NCI-H748 treated with DMSO at 0.1 percent for 48 hours (cell line): ENCODE measurements at places on chromosomes 1 and 21.

DNA sequence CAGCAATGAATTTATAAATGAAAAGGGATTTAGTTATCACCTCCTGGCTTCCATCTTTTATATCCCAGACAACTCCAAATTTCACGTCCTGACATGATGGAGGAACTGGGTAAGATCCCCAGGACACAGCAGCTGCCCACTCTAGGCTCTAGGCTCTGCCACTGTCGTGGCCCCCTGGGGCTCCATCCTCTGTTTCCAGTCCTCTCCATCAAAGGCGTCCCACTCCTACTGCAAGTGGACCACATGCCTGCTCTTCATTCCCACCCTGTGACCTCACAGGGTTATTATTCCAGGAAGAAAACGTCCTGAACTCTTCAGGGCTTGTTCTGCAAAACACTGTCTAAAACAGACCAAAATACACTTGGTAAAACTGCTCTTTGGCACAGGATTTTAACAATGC lies 11.9 kb downstream of the URB1 start:
- DNase-seq = no peak

DNA sequence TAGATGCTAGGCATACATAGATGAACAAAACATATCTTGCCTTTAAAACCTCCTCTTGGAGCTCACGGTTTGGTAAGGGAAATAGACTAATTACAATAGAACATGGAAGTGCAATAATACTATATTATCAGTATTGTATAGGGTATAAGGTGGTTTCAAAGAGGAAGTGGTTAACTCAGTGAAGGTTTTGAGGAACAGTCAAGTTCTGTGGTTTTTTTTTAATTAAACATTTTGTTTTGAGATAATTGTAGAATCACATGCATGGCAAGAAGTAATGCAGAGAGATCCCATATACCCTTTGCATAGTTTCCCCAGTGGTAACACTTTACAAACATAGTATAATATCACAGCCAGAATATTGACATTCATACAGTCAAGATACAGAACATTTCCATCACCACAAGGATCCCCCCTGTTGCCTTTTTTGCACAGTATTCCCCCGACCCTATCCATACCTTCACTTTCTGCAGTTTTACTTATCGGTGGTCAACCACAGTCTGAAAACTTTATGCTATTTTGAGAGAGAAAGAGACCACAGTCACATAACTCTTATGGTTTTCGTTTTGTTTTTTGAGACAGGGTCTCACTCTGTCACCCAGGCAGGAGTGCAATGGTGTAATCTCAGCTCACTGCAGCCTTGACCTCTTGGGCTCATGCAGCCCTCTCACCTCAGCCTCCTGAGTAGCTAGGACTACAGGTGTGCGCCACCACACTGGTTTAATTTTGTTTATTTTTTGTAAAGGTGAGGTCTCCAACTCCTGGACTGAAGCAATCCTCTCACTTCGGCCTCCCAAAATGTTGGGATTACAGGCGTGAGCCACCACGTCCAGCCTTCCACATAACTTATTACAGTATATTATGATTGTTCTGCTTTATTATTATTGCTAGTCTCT lies 60.5 kb upstream of the KIAA1614 start:
- no peak for DNase-seq

DNA sequence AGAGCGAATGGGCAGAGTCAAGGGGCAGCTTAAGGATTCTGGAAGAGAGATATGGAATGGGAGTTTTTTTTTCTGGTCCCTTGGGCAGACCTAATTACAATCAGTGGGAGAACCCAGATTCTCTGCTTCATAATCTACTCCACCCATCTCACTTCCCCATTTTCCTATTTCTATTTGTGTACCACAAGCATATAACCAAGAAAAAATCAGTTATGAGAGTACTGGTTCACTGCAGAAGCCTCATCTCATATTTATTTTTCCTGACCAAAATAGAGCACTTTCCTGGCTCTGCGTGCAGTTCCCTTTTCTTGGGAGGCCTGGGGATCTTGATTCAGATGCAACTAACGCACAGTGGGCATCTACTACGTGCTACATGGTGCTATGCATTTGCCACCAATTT lies 82.2 kb upstream of the SLFNL1 start:
- no peak for DNase-seq

DNA sequence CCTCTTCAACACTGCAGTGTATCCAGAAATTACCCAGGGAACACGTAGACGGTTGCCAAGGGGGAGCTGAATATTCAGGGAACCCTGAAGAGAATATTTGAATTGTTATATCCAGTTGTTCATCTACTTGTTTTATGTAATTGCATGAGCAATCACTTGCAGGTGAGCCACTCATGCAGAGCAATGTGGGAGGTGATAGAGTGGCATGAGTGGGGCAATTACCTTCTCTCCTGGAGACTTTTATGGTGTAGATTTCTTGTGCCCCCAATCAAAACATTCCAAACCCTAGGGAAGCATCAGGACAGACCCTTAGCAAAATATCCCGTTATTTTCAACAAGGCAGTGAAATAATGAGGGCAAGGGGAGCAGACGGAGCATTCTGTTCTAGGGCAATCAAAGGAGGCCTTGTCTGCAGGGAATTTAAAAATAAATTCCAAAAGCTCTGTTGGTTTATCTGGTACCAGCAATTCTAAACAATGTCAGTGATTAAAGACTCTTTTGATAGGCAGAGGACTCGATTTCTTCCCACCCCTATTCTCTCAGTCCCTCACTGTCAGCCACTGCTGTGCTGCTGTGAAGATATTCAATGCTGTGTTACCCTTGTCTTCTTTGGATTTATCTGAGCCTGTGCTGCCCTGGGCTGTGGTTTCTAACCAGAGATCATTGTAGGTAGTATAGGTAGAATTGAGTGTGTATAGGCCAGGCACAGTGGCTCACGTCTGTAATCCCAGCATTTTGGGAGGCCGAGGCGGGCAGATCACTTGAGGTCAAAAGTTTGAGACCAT lies 180.2 kb upstream of the MAP1LC3C start:
- peak; percentile 66 for DNase-seq

GRCh38 chr21:37165586-37165985 lies 92.5 kb downstream of the TTC3 start:
- DNase-seq = no peak

DNA sequence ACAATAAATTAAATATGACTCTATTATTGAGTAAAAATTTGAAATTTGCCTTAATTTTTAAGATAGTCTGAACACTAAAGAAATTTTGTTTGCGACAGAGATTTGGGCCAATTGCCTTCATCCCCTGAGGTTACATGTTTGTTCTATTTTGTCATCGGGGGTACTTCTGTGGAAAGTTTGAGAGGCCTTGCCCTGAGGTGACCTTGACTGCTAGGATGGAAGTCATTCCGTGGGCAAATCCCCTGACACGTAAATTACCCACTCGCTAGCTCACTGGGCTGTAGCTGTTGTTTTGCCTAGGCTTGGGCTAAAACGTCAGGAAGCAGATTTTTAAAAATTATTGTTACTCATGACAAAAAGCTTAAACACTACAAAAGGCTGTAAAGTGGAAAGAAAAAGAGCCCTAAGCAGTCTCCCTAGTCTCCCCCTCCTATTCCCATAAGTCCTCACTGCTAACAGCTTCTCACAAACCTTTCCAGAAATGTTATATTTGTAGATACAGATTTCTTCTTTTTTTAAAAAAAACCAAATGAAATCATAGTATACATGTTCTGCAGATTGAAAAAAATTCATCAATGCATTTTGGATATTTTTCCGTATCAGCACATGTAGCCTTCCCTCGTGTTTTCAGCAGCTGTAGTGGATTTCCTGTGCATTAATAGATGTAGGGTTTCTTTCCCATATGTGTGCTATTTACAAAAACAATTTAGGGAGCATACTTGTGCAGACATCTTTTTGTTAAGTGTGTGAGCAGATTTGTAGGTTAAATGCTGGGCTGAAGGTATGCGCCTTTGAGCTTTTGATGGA lies 142.7 kb downstream of the MRPS6 start:
- no peak for DNase-seq

DNA sequence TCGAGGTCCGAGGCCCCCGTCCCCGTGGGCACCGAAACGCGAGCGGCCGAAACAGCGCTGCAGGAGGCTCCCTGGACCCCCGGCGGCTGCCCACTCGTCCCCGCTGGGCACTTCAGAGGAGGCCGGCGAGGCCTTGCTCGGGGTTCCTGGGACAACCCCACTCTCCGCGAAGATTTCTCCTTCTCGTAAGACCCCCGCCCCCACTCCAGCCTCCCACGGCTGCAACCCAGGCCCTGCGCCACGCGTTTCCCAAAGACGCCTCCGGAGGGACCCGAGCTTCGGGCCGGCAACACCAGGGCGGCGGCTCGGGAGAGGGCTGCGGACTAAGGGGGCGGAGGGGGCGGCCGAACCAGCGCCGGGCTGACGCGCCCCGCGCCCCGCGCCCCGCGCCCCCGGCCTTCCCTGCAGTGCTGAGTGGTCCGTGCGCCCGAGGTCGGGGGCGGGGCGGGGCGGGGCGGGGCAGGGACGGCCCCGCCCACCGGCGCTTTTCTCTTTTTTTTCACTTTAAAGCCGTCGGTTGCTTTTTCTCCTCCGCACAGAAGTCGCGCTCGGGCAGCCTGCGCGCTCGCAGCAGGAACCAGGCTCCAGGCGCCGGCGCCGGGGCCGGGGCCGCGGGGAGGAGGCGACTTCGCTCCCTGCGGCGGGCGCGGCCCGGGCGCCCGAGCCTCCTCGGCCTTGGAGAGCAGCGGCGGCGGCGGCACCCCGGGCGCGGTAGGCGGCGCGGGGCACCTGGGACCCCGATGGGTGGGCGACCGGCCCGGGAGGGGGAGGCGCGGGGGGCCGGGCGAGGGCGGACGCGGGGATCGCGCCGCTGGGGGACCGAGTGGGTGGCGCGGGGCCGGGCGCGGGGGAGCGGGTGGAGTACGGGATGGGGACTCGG lies at the start of gene SPSB1:
Gene SPSB1 (plus strand): TSS at position 534 of the 880 bp plus-strand sequence. CDS start 62,998 bp downstream, outside the sequence.
- no peak for DNase-seq

DNA sequence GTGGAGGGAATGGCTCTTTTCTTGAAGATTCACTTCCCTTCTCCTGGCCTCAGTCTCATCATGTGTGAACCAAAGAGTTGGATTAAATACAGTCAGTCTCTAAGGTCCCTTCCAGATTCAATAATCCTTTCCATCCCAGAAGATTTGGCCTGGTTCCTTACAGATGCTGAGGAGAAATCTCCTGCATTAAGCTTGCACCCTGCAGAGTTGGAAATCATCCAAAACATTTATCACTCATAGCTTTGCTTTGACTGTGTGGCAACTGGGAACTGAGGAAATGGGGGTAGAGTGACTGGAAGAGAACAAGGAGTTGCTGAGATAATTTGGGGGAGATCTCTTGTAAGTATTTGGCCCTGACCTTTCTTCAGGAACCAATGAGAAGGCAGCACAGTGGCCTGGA lies 220.5 kb upstream of the SGIP1 start:
- DNase-seq = no peak

- DNase-seq = no peak
Measured at GRCh38 chr1:195618287-195618686, 990.0 kb downstream of the KCNT2 start.

- no peak for DNase-seq
Measured at GRCh38 chr1:87796471-87796901, 467.8 kb downstream of the LMO4 start.

DNA sequence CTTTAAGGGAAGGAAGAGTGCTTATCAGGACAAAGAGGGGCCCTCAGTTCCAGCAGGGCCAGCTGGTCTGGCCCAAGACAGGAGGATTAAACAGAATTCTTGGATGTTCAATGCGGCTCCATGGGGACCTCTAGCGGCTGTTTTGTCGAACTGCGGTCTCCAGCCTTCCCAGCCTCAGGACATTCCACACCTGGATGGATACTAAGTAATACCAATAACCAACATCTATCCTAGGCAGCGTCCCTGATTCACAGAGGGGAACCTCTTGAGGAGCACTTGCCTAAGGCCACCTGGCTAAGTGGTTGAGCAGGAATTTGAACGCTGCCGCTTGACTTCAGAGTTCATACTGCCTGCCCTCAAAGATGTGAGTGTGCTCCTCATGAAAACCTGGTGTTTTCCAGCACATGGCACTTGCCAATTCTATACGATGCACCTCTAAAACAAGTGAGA lies 15.5 kb upstream of the CD247 start:
- peak; percentile 43 for DNase-seq

GRCh38 chr1:209675565-209676154 lies 448 bp downstream of the G0S2 start:
- DNase-seq = peak; percentile 65

DNA sequence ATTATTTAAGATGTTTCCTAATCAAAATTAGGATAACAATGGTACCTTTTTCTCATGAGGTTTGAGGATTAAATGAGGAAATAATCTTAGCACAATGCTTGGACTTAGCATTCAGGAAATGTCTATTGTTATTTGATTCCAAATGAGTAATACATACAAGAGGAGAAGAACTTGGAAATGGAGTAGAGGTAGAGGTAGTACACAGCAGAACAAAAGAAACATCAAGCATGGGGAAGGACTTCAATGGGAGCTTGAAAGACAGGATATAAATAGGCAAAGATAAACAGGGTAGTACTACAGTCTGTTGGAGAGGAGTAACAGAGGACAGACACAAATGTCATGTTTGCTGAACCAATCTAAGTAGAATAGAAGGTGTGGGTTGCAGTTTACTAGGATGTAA lies 59.5 kb upstream of the RGS2 start:
- peak; percentile 32 for DNase-seq

DNA sequence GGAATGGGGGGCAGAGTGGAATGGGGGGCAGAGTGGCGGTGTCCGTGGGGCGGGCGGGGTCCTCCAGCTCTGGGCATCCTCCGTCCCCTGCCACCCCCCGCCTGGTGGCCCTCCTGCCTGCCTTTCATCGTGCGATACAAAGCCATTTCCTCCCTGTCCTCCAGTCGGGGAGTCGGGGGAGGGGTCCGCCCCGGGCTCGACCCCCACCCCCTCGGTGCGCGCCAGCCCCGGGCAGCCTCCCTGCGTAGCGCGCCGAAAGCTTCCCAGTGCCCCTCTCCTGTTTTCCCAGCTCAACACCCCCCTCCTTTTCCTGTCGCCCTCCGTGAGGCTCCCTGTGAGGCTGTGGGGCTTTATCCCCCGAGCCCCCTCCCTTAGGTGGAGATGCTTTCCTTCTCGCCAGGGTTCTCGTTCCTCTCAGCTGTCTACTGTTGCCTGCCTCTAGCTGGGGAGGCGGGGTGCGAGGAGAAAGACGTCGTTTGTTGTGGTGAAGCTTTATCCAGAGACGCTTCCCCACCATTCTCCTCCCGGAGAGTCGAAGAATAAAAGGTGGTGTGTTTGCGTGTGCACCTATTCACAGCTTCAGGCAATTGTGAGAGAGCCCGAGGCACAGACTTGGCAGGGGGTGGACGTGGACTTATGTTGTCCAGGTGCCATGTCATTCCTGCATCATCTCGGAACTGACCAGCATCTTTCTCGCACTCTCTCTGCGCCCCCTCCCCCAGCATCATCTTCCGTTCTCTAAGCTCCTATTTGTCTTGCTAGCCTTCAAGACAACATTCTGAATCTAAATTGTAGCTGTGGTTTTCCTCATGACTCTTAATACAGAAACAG lies 848 bp downstream of the DNM3 start:
- DNase-seq = no peak

- DNase-seq = no peak
Measured at GRCh38 chr1:245179706-245180105, 24.9 kb downstream of the KIF26B start.

- no peak for DNase-seq
Measured at GRCh38 chr1:10856863-10857598, 60.6 kb upstream of the CASZ1 start.

DNA sequence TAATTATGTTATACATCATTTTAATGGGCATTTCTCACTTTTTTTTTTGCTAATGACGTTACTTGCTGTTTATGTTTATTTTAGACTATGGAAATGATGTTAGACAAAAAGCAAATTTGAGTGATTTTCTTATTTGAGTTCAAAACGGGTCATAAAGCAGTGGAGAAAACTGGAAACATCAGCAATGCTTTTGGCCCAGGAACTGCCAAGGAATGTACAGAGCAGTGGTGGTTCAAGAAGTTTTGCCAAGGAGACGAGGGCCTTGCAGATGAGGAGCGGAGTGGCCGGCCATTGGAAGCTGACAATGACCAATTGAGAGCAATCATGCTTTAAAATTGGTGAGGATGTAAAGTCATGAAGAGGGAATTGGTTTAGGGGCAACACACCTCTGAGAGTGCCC lies 32.1 kb upstream of the KCNE2 start:
- DNase-seq = no peak
